ENCODE measurements at places on chromosomes 12 and 14. TPM values are rescaled to one million over a fixed set of nuclear protein-coding genes. Genes with fewer than 3 reads are reported as not detected.

GRCh38 chr14:73133795-73134194 lies 2.5 kb upstream of the PSEN1 start:
- no peaks in the 10 kb centered on the region for H3K27me3 ChIP-seq
- no peak overlapping the region for H3K27ac ChIP-seq
- peaks cover 7% of the 10 kb centered on the region for H3K4me1 ChIP-seq
- H3K36me3 ChIP-seq, result no peaks in the 10 kb centered on the region
- no peak for DNase-seq
- no peak overlapping the region for H3K4me3 ChIP-seq

GRCh38 chr14:72774141-72774540 lies 119.8 kb downstream of the DPF3 start:
- no peak overlapping the region for H3K4me3 ChIP-seq
- no peak overlapping the region for H3K27ac ChIP-seq
- H3K36me3 ChIP-seq, result no peaks in the 10 kb centered on the region
- no peak for DNase-seq
- H3K4me1 ChIP-seq, result no peaks in the 10 kb centered on the region

DNA sequence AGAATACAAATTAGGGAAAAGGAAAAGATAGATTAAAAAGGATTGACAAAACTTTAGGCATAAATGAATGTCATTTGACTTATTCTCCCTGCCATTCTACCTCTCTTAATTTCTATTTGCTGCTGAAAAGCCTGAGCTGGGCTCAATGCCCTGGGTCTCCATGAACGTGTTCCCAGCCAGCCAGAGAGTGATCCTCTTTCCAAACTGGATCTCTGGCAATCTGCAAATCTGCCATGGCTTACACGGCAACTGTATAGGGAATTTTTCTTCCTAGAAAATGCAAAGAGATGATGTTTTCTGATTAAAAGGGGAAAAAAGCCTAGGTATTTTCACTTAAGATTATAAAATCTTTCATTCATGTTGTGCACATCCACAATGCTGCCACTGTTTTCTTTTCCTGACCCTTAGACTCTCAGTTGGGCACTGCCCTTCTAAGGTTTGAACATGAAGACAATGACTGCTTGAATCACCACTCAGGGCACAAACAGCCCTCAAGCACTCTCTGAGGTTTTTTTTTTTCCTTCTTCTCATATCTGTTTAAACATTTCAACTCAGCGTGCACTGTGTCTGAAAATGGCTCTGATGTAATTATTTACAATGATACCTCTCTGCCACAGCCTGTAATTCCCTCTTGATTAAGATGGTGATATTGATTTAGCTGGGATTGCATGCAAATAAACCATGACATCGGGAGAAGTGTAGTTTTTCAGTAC lies 60.3 kb downstream of the DACT1 start:
- no peaks in the 10 kb centered on the region for H3K27me3 ChIP-seq
- H3K4me3 ChIP-seq, result no peak overlapping the region
- no peaks in the 10 kb centered on the region for H3K4me1 ChIP-seq
- H3K36me3 ChIP-seq, result no peaks in the 10 kb centered on the region

DNA sequence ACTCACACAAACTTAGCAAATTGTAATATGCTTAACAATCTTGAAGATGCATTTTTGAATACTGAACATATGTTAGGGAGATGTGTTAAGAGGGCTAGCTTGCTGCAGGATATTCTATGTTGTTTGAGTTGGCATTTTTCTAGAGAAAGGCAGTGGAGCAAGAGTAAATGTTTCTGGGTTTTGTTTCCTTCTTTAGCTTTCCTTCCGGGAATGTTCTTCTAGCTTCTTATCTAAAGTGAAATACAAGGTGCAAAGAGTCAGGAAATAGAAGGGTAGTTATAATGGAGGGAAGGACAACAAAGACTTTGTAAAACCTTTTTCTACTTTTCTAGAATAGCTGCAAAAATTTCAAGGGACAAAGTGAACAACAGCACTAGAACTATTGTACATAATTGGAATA lies 77.6 kb upstream of the KCNH3 start:
- no peak overlapping the region for H3K27ac ChIP-seq
- H3K4me3 ChIP-seq, result no peak overlapping the region
- peaks cover 3% of the 10 kb centered on the region for H3K4me1 ChIP-seq
- DNase-seq, result no peak

DNA sequence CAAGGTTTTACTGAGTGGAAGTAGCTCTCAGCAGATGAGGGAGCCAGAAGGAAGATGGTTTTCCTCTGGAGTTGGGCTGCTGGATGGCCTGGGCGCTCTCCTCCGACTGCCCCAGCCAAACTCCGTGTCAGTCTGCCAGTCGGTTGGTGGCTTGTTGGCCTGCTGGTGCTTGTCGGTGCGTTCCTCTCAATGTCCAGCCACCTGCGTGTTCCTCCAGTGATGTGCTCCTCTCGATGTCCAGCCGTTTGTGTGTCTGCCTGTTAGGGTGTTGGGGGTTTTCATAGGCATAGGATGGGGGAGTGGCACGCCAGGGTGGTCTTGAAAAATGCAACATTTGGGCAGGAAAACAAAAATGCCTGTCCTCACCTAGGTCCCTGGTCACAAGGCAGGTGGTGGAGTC lies 37.0 kb upstream of the LDHB start:
- H3K27me3 ChIP-seq, result no peaks in the 10 kb centered on the region
- no peaks in the 10 kb centered on the region for H3K36me3 ChIP-seq
- no peak overlapping the region for H3K27ac ChIP-seq
- no peaks in the 10 kb centered on the region for H3K4me1 ChIP-seq

GRCh38 chr14:60686865-60687264 lies 37.3 kb downstream of the SIX4 start:
- no peak for DNase-seq
- peaks cover 4% of the 10 kb centered on the region for H3K4me1 ChIP-seq
- no peak overlapping the region for H3K27ac ChIP-seq
- H3K27me3 ChIP-seq, result no peaks in the 10 kb centered on the region
- no peak overlapping the region for H3K4me3 ChIP-seq

DNA sequence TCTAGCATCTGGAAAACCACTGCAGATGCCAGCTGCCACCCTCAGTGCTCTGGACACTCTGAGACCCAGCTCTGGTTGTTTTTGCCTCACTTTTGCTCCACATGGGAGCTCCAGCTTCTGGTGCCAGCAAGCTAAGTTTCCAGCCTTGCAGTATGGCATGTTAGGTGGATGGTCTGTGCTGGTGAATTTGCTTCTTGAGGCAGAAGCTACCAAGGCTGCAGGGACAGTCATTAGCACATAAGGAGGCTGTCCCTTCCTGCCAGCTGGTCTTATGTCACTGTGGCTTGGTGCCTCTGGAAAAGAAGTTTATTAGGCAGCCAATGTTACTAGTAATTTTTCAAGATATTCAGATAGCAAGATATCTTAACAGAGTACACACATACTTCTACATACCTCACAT lies 64.2 kb upstream of the CSRP2 start:
- no peak for DNase-seq
- H3K4me1 ChIP-seq, result no peaks in the 10 kb centered on the region
- no peak overlapping the region for H3K4me3 ChIP-seq
- H3K27me3 ChIP-seq, result no peaks in the 10 kb centered on the region
- no peaks in the 10 kb centered on the region for H3K36me3 ChIP-seq

GRCh38 chr14:23610090-23610814 lies 25.9 kb upstream of the DHRS2 start:
- H3K4me3 ChIP-seq, result no peak overlapping the region
- H3K4me1 ChIP-seq, result peaks cover 2% of the 10 kb centered on the region
- DNase-seq, result no peak
- H3K27me3 ChIP-seq, result no peaks in the 10 kb centered on the region

- H3K27me3 ChIP-seq, result no peaks in the 10 kb centered on the region
These were observed 378.4 kb downstream of the CCDC91 start for GRCh38 chr12:28568704-28569103.

The SYNE3 gene
- total RNA-seq, result 14.6 TPM

The MYF6 gene
- not detected for total RNA-seq

The ING4 gene
- total RNA-seq, result 76.2 TPM

The AQP6 gene
- not detected for total RNA-seq

The AVPR1A gene
- total RNA-seq, result 17.0 TPM

The TPH2 gene
- not detected for total RNA-seq

Measured in thyroid gland (tissue), 4 donors.